Caudate nucleus (tissue), 63 donors: ENCODE measurements at places on chromosomes 1 and 21.

GRCh38 chr1:100532645-100533044, 5.3 kb upstream of the GPR88 start:
- DNase-seq = no peak

GRCh38 chr1:18491168-18491567, 10.4 kb downstream of the KLHDC7A start:
- DNase-seq = no peak

DNA sequence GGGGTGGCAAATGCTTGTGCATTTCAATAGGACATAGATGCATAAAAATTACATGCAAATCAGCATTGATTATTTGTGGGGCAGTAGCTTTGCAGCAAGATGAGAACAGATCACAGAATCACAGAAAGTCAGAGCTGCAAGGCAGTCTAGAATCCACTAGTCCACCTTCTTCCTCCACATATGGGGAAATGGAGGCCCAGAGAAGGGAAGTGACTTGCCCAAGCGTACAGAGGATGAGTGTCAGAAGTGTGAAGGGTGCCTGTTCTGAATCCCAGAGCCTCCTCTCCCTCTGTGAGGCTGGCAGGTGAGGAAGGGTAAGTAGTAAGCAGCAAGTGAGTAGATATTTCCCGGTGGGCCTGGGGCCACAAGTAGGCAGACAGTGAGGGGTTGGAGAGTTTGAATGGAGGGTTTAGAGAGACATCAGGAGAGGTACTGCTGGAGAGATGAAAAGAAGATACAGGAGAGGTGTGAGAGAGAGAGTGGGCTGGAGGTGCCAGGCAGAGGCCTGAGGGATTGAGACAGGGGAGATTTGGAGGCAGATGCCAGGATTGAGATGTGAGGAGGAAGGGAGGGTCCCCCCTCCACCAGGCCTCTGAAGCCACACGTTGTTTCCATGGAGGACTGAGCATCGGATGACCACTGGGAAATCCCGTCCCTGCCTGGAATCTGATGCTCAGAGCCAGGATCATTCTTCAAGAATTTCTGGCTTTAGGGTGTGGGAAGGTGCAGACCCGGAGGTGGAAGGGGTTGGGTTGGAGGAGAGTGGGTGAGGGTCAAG, 4.8 kb upstream of the MYOG start:
- DNase-seq = no peak

- DNase-seq = no peak
Measured at GRCh38 chr1:112548547-112548946, 39.8 kb downstream of the WNT2B start.

- DNase-seq = no peak
Measured at GRCh38 chr1:38500891-38501290, 358.7 kb downstream of the RRAGC start.

DNA sequence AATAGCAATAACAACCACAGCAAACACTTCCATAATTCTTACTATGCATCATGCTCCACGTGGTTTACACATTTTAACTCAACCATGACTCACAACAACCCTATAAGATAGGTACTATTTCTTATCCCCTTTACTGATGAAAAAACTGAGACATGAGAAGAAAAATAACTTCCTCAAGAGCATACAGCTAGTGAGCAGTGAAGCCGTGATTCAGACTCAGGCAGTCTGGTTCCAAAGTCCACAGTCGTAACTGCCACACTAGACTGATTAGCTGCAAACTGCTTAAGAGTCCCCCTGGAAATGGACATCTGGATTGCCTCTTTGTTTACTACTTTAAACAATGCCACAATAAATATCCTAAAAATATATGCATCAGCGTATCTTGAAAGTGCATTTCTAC, 55.7 kb downstream of the PLD5 start:
- DNase-seq = no peak

DNA sequence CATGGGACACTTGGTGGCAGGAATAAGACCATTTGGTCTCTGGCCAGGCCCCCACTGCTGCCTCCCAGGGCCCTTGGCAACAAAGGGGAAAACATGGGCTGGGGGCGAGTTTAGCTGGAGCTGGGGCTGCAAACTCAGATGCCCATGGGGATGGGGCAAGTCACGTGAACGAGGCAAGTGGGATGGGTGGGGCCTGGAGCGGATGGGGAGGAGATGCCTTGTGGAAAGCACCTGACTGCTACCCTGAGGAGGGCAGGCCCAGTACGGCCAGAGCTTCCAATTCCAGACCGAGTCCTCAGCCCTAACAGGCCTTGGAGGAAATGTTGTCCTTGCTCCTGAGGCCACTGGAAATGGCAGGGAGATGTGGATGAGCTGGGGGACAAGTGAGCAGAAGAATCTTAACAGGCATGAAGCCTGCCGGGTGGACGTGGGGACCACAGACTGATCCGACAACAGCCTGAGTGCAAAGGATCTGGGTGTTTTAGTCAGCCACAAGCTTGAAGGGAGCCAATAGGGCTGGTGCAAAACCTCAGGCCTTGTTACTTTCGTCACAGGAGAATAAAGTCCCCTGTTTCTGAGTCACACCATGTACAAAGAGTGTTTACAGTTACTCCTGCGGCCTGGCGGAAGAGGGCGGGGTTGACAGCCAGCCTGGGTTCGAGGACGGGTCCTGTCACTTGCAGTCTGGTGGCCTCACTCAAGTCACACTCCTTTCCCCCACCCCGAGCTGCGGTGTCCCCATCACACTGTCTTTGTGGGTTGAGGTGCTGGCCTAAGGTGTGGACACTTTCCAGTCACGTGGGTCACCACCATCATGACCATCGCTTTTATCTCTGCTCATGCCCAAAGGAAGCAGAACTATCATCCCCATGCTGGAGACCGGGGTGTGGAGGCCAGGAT, 19.1 kb downstream of the RUNX3 start:
- no peak for DNase-seq

DNA sequence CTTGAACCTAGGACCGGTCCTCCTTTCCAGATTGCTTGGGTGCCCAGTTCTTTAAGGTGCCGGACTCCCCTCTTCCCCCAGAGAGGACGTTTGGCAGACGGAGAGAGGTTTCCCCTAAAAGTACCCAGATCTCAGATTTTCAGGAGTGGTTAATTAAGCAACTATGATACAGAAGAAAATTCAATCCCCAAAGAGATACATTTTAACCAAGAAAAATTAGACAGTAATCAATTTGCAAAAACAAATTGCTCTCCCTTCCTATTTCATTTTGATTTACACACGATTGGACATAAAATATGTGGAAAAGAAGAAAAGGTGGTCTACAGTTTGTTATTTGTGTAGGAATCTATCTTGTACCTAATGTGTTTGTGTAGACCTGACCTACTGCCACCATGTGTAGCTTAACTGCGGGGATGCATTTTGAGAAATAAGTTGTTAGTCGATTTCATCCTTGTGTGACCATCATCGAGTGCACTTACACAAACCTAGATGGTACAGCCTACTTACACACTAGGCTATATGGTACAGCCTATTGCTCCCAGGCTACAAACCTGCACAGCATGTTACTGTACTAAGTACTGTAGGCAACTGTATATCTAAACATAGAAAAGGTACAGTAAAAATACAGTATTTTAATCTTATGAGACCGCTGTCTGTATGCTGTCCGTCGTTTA, 755 bp downstream of the RPAP2 start:
- DNase-seq = no peak

DNA sequence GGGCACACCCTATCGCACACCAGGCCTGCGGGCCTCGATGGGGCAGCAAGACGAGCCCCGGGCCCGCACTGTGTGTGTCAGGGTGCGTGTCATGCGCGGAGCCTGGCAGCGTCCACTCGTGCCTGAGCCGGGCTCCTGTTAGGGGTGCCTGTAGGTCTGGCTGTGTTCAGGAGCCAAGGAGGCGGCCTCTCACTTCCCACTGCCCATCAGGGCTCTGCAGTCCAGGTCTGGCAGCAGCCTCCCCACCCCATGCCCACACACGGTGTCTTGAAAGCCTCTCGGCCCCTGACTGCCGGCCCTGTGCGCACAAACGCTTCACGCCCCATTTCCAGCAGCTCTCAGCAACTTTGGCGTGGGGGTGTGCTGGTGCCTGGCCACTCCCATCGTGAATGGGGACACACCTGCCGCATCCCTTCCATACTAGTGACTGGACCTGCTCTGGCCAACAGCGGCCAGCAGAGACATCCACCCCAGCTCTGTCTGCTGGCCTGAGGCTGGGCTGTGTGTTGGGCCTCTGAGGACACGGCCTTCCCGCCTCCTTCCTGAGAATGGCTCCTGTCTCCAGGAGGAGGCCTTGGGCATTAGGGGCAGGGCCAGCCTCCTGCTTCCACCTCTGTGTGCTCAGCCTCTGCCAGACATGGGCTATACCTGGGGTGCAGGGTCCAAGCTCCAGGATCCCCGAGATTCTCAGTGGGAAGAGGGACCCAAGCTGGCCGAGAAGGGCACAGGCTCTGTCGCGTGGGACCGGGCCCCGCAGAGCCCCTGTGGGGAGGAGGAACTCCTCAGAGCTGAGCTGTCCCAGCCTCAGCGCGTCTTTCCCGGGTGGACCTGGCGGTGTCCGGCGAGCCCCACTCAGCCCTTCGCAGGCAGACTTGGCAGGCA, 41.8 kb upstream of the ACTRT2 start:
- DNase-seq = no peak

DNA sequence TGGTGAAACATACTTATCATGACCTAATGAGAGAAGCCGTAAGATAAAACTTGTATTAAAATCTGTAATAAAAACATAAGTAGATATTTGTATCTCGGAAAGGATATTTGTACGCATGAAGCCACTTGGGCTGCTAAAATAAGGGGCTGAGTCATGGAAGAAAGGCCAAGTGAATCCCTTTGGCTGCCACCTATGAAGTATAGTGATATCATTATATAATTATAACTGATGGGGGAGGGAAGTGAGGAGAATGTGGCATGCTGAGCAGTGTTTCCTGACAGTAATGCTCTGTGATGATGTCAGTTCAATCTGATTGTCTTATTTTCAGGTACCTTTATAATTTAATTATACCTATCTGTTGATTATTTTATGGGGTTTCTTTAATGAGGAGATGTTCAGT, 13.6 kb downstream of the RWDD3 start:
- DNase-seq = no peak

GRCh38 chr1:99465176-99465900, 180.6 kb upstream of the PALMD start:
- DNase-seq = no peak

DNA sequence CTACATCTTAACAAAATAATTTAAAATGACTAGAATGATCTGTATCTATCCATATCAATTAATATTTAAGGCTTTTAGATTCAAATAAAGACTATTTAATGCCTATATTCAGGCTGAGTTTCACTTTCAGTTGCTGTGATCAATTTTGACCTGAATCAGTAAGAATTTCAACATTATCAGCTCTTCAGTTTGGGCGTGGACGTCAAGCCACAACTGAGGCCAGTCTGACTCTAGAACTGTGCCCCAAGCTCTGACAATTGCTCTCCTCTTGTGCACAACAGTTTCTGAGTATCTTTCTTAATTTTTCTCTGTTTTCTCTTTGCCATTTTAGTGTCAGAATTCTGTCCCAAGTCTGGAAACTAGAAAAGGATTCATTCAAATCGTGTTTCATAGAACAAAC, 1095.5 kb downstream of the PLA2G4A start:
- DNase-seq = no peak

GRCh38 chr1:161072751-161073449, 3.2 kb upstream of the ARHGAP30 start:
- DNase-seq = no peak

DNA sequence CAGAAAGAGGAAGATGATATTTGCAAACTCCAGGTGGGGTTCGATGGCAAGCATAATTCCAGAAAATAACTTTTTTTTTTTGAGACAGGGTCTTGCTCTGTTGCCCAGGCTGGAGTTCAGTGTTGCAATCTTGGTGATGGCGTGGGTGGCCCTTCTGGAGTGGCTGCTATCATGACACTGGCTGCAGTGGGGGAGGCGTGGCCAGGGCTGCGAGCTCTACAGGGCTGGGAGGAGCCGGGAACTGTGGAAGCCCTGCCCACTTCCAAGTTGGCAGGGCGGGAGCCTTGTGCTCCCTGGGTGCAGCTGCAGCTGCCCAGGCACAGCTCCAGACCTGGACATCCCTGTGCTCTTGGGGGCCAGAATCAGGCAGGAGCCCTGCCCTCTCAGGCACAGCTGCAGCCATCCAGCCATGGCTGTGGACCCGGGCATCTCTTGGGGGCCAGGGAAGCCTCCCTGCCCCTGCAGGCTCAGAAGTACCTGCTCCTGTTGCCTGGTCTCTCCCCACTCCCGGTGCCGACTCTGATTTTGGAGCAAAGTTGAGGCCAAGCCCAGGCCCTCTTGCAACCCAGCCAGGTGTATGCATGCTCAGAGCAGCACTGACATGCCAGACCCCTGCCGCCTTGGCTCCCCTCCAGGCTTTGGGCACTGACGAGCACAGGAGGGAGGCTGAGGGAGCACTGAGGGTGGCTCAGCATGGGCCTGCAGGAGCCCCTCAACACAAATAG, 7.2 kb upstream of the BCL10 start:
- DNase-seq = no peak

DNA sequence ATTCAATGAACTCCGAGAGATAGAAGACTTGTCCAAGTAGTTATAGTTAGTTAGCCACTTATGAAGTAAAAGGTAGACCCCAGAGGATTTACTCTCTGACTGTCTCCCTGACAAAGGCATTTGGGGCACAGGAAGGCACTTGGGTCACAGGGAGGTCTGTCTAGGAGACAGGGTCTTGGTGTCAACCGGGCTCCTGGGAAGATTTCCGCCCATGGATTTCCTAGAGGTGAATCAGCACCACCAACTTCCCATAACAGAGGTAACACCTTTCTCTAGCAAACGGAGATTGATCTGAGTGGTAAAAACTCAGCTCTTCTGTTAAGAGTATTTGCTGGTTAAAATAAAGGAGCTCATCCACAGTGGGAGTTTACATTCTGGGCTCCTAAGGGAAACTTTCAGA, 16.4 kb downstream of the CCN1 start:
- DNase-seq = no peak

GRCh38 chr1:174414203-174414602, 33.6 kb upstream of the GPR52 start:
- no peak for DNase-seq

GRCh38 chr1:167467126-167467710, 51.1 kb downstream of the CD247 start:
- DNase-seq = no peak

GRCh38 chr21:35139382-35139715, 90.2 kb upstream of the RUNX1 start:
- DNase-seq = no peak

DNA sequence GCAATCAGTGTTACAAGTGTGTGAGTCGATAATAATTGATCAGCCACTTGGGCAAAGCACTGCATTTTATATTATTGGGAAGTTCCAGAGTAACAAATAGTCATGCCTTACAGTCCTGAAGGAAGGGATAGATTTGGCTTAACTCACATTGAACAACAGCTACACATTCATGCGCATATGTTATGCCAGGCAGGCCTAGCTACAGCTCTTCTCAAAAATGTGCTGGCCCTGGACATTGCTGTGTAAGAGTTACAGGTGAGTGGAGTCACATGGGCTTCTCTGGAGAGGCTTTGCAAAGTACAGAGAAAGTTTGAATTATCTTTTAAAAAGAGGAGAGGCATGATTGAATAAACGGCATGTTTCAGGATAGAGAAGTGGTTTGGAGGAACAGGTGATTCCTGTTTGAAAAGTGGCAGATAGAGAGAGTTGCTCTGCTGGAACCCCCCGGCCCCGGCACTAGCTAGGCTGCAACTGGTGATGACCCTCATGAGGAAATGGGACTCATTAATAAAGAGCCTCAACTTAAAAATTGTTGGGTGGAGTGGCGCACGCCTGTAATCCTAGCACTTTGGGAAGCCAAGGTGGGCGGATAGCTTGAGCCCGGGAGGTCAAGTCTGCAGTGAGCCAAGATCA, 200.6 kb downstream of the CRB1 start:
- DNase-seq = no peak
